D341Med (cell line): ENCODE measurements at places on chromosomes 2 and 18.

GRCh38 chr2:204503869-204504268 lies 41.4 kb upstream of the PARD3B start:
- DNase-seq = no peak

- no peak for DNase-seq
Measured at GRCh38 chr18:47461406-47461948, 210.0 kb upstream of the SKOR2 start.

- DNase-seq = peak; percentile 50
Measured at GRCh38 chr2:80073134-80073561, 231.4 kb downstream of the LRRTM1 start.

DNA sequence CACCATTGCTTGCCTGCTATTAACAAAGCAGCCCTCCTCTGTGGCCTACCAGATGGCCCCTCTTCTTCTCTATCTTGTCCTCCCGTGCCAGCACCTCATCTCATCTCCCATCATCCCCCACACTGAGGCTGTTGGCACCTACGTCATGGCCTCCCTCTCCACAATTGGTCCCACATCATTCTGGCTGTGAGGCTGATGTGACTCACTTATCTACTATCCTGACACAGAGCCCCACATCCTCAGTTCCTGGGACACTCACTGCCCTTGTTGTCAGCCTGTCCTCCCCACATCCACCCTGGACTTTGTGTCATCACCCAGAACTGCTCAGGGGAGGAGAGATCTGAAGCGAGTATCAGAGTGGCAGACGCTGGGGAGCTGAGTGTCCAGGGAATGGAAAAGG lies 102.9 kb downstream of the MRO start:
- DNase-seq = no peak

GRCh38 chr2:170598067-170598395 lies 117.1 kb upstream of the SP5 start:
- DNase-seq = no peak

GRCh38 chr2:72579591-72580180 lies 246.1 kb downstream of the EXOC6B start:
- DNase-seq = peak; percentile 8
